Stimulated activated CD8-positive, alpha-beta memory T cell treated with anti-CD3 and anti-CD28 coated beads, Interleukin-2, amount 100 ng/mL, for 48 hours (primary cell): ENCODE measurements at places on chromosomes 1 and 21.
A peak's percentile ranks its signal among the peaks of the same experiment; 100 is the strongest.

DNA sequence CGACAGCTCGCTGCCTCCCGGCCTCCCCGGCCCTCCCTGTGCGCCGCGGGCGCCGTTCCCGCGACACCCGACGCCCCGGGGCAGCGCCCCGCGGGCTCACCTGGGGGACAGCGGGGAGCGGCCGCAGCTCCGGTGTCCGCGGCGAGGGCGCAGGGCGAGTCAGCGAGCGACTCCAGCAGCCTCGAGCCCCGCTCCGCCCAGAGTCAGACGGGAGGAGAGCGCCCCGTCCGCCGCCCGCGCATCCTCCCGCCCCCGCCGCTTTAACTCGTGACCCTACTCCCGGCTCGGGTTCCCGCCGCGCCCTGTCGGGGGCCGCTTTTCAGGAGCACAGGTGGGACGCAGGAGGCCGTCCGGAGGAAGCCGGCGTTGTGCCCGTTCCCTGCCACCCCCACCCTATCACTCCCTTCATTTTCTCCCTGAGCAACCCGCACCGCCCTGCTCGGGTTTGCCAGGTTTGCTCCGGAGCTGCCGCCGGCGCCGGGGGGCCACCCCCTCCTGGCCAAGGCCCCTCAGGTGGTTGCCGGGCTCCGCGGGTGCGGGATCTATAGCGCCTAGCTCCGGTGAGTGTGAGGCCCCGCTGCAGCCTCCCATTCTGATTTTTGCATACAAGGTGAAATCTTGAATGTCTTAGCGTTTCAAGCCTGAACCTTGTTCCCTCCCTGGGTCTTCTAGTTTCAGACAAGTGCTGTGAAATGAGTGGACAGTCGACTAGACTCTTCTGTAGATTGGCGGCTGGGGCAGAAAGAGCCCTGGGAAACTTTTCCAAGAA lies at the start of gene MCOLN3:
TSS of gene MCOLN3 (minus strand) at position 205 of the 769 bp plus-strand sequence. CDS start 3,140 bp downstream, outside the sequence.
- DNase-seq, result peak; percentile 25

DNA sequence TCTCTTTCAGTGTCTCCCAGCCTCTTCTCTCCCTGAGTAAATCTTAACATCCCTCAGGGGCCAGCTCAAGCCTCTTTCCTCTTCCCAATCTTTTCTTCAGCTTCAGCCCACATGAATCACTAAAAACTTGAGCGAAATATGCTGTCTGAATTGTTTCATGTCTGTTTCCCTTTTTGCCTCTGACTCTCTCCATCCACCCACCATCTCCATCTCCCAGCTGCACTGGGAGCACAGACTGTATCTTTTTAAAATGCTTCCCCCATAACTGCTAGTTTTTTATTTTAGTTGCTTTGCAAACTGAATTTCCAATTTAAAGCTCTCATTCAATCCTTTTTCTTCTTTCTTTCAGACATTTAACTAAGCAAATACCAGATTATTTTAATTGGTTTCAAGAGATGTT lies 3.0 kb upstream of the AHCTF1 start:
- DNase-seq, result no peak

- DNase-seq, result no peak
Observed at GRCh38 chr1:214688891-214689290, 85.9 kb downstream of the CENPF start.

DNA sequence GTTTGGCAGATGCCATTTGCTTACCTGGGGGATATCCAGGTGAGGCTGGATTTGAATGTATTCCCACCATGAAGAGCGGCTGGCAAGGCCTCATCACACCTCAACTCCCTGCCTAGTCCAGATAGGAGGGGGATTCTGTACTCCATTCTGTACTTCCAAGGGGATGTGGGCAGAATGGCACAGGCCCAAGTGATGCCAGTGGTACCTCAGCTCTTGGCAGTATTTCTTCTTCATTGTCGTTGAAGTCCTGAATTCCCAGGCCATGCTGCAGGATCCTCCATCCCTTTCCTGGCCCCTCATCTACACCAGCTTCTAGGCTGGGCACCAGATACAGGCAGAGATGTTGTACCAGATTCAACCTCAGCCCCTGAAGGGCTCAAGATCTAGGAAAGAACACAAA lies 47.9 kb downstream of the KLHDC7A start:
- DNase-seq, result no peak

DNA sequence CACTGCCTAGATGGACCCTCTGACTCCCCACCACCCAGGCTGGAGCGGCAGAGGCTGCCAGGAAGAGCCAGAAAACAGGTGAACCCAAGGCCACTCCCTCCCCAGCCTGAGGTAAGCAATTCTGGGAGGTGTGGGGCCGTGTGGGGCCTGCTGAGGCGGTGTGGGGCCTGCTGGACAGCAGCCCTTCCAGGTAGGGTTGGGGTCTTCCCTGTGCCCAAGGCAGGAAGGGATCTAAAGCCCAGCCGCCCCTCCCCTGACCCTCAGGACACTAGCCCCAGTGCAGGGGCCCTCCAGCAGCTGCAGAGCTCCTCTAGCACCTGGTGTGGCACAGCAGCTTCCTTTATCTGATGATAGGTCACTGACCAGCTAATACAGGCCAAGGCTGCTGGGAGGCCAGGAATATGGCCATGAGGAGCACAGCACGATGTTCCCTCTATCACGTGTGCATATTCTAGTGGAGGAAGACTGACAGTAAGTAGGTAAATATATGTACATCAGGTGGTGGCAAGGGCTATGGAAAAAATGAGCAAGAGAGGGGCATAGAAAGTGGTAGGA lies 86.9 kb downstream of the IER5 start:
- no peak for DNase-seq

DNA sequence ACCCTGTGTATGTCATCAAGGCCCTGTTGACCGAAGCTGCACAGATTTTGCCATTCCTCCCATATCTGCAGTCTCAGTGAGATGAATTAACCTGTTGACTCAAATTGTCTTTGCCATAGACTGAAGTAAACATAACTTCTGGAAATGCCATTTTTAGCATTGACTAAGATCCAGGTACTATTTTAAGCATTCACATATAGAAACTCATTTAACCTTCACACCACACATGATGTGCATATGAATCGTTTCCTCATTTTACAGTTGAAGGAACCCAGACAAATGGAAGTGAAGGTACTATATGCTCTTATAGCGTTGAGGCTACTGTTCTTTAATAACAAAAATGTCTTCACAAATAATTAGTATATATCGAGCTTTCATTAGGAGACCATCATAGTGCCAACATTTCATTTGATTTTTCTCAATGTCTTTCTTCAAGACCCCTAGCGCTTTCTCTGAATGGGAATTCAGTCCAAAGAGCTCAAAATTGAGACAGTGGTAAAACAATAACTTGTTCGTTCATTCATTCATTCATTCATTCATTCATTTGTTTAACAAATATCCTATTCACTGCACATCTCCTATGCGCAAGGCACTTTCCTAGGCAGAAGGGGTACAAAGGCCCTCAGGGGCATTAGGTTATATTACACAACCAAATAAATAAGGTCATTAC lies 444.7 kb downstream of the ADGRL2 start:
- DNase-seq, result no peak

DNA sequence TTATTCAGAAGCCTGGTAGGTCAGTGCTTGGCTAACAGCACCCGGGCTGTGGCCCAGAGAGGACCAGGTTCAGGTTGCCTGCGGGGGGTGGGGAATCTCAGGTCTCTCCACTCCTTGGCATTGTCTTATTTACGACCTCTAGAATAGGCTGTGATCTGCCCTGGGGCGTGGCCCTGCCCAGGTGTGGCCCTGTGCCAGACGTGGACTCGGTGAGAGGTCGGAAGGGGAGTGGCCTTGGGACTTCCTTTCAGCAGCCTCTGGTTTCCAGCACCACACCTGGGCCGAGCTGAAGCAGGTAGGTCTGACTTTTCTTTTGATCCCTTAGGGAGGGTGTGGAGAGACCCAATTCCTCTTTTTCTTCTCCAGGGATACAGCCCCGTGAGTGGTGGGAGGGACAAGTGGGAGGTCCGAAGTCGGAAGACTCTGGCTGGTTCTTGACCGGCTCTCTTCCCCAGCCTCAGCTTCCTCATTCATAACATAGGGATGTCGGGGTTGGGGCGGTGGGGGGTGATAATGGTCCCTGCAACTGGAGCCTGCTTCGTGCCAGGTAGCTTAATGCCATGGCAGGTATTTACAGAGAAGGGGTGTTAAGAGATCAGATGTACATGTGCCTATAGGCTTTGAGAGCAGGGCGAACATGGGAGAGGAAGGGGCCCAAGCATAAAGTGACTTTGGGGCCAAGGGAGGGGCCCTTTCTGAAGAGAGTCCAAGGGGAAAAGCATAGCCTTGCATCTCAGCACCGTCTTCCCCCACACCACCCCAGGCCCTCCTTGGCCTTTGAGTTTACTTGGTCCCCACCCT lies 16.5 kb downstream of the ACOT11 start:
- DNase-seq, result no peak

- no peak for DNase-seq
Observed at GRCh38 chr1:56380531-56380930, 198.8 kb downstream of the PLPP3 start.

- DNase-seq, result no peak
Observed at GRCh38 chr1:214635506-214635905, 32.5 kb downstream of the CENPF start.

DNA sequence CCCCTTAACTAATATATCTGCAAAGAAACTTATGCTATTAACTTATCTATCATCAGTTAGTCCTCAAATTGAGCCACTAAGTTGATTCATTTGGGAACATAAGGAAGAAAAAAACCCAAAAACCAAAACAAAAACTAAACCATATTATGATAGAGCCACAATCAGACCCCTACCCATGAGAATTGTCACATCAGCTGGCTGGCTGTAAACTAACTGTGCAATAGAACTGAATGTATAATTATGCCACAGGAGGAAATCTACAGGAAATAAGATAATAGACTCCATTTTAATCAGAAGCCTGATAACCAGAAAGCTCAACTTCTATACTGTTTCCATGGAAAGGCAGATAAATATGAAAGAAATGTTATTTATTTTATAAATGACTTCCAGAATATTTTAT lies 110.0 kb downstream of the RGL1 start:
- no peak for DNase-seq

- no peak for DNase-seq
Observed at GRCh38 chr1:34768856-34769255, 9.3 kb downstream of the GJB4 start.

GRCh38 chr1:162342452-162342983 lies 34.1 kb downstream of the SPATA46 start:
- DNase-seq, result no peak

- DNase-seq, result no peak
Observed at GRCh38 chr1:65980237-65980636, 187.5 kb downstream of the PDE4B start.

GRCh38 chr1:212675675-212676074 lies 24.0 kb downstream of the BATF3 start:
- no peak for DNase-seq

GRCh38 chr21:31915566-31915965 lies 42.7 kb downstream of the HUNK start:
- no peak for DNase-seq

- no peak for DNase-seq
Observed at GRCh38 chr1:220784751-220785150, 2.0 kb upstream of the MTARC1 start.

DNA sequence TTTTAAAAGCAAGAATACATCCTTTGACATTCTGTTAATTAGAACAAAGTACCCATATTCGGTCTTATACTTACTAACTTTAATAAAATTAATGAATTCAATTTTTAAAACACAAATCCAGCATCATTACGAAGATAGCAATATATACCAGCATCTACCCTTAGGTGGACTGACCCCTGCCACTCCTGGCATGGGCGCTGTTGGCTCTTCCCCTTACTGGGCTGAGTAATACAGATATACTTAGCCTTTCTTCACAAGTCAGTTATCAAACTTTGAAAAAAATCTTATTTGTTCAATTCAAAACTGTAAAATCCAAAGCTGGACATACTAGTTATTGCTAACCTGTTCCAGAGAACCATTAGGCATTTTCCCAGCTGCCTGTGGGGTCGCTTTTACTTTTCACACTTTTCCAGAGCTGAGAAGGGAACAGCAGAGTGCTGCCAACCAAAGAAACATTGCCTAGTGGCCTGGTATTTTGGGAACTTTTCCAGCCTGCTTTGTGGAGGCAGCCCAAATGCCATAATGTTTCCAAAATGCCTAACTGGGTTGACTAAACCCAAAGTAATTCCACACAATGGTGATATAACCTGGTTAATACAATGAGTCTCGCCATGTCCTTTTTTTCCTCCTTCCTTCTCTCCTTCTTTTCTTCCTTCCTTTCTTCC lies 424.7 kb upstream of the ADGRL2 start:
- no peak for DNase-seq

DNA sequence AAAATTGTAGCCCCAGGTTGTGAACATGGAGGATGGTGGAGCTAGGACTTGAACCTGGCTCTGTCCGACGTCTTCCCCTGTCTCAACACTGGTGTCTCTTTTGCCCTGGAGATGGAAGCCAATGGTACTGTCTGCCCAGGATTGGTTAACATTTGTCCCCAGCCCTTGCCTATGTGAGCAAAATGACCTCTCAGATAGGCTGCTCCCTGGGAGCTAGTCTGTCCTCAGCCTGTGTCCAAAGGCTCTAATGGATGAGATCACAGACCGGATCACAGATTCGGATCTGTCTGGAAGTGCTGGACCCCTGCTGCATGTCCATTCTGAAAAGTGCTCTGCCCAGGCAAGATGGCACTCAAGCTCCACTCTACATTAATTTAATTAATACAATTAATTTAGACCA lies 394.4 kb upstream of the VAMP3 start:
- DNase-seq, result no peak
